ENCODE measurements at places on chromosomes 2 and 18. TPM values are rescaled to one million over a fixed set of nuclear protein-coding genes. Genes with fewer than 3 reads are reported as not detected.

The SLC8A1 gene
- 305 TPM for total RNA-seq

The TDRD15 gene
- 0.55 TPM for total RNA-seq

The TLX2 gene
- total RNA-seq: 1.6 TPM

The ARHGAP15 gene
- total RNA-seq: 11.1 TPM

The XDH gene
- total RNA-seq: not detected

The AQP12A gene
- total RNA-seq: not detected

The BCL2 gene
- 11.3 TPM for total RNA-seq

The MC5R gene
- not detected for total RNA-seq

The FOXD4L1 gene
- not detected for total RNA-seq

The ANKRD29 gene
- 31.0 TPM for total RNA-seq

The SERPINB11 gene
- not detected for total RNA-seq

The DSG3 gene
- total RNA-seq: not detected

The HOXD12 gene
- total RNA-seq: not detected

The SPTBN1 gene
- 263 TPM for total RNA-seq

The ORMDL1 gene
- 66.4 TPM for total RNA-seq

The SLC19A3 gene
- 8.2 TPM for total RNA-seq

The IL1A gene
- total RNA-seq: not detected

The WDCP gene
- total RNA-seq: 3.1 TPM

The ACTG2 gene
- total RNA-seq: 10,290 TPM

The NGEF gene
- total RNA-seq: 0.28 TPM

The NABP1 gene
- total RNA-seq: 10.5 TPM

The GATA6 gene
- total RNA-seq: 15.1 TPM

The SNRNP200 gene
- total RNA-seq: 69.4 TPM

The UPP2 gene
- not detected for total RNA-seq

The DSC2 gene
- 2.1 TPM for total RNA-seq

The PRSS56 gene
- total RNA-seq: not detected

The ABCA12 gene
- total RNA-seq: under 0.01 TPM

The PLCD4 gene
- 25.0 TPM for total RNA-seq

The DARS1 gene
- 85.7 TPM for total RNA-seq

The AKAIN1 gene
- not detected for total RNA-seq

The IER3IP1 gene
- 15.7 TPM for total RNA-seq

The LAMA1 gene
- total RNA-seq: 1.4 TPM

The NT5C1B gene
- not detected for total RNA-seq

The HOXD4 gene
- 5.3 TPM for total RNA-seq

The MAT2A gene
- 249 TPM for total RNA-seq

The ADD2 gene
- total RNA-seq: 1.3 TPM

The CELF4 gene
- 1.9 TPM for total RNA-seq

The CCDC138 gene
- 1.8 TPM for total RNA-seq

The ZCCHC2 gene
- total RNA-seq: 14.4 TPM

The UGT1A9 gene
- total RNA-seq: not detected

The UGP2 gene
- 161 TPM for total RNA-seq

The YES1 gene
- total RNA-seq: 105 TPM

The CPS1 gene
- total RNA-seq: 0.99 TPM

The CTDP1 gene
- 13.3 TPM for total RNA-seq

The CDK15 gene
- 0.71 TPM for total RNA-seq

The AQP4 gene
- total RNA-seq: 0.83 TPM

The TEX44 gene
- total RNA-seq: not detected

The CNGA3 gene
- 4.3 TPM for total RNA-seq

The RAB31 gene
- 74.6 TPM for total RNA-seq

The IGFBP5 gene
- 254 TPM for total RNA-seq

The EIF2AK2 gene
- 38.5 TPM for total RNA-seq

The UGT1A3 gene
- total RNA-seq: not detected

All from sigmoid colon (tissue), 7 donors.